ENCODE measurements at places on chromosomes 4 and X. TPM values are rescaled to one million over a fixed set of nuclear protein-coding genes. Genes with fewer than 3 reads are reported as not detected.

MGAT4D gene
- total RNA-seq = not detected

GRCh38 chrX:101360390-101360789, 11.8 kb upstream of the TIMM8A start:
- H3K4me1 ChIP-seq = no peaks in the 10 kb centered on the region
- DNase-seq = no peak
- no peak overlapping the region for H3K27ac ChIP-seq
- no peaks in the 10 kb centered on the region for H3K27me3 ChIP-seq

DNA sequence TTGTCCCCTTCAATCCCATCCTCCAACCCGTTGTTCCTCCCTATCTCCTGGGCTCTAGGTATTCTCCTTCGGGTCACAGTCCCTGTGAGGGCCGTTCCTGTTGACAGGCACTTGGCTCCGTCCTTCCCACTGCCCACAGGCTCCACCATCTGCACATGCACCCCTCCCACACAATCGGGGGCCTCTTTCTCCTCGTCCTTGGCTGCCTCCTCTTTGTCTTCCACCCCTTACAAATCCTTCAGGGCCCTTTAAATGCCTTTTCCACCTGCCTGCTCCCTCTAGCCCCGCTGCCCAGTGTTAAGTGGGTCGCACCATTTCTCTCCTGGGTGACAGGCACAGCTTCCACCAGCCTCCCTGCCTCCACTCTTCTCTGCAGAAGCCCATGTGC, 2.7 kb upstream of the AVPR2 start:
- H3K27ac ChIP-seq = no peak overlapping the region
- H3K4me3 ChIP-seq = no peak overlapping the region
- no peak for DNase-seq
- H3K36me3 ChIP-seq = no peaks in the 10 kb centered on the region

GYG2 gene
- 0.95 TPM for total RNA-seq

GRCh38 chr4:103720661-103721060, 876 bp upstream of the TACR3 start:
- peaks cover 17% of the 10 kb centered on the region for H3K27me3 ChIP-seq
- no peak overlapping the region for H3K27ac ChIP-seq

DNA sequence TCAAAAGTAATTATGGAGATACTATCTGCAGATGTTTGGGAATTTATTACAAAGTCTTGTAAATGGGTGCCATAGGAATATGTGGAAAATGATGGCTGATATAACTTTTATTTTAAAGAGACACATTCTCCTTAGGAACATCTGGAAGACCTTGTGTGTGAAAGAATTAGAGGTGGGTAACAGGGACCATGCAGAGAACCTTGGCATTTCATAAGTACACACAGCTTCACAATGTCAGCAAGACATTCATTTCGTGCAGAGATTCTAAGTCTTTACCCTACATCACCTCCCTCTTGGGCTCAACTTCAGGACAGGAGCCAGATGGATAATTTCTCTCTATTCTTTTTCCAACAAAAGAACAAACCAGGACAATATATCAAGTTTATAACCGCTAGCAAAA, 458.1 kb upstream of the INTU start:
- no peak overlapping the region for H3K27ac ChIP-seq
- H3K27me3 ChIP-seq = no peaks in the 10 kb centered on the region
- no peak for DNase-seq
- no peaks in the 10 kb centered on the region for H3K36me3 ChIP-seq
- H3K4me3 ChIP-seq = no peak overlapping the region

USP26 gene
- total RNA-seq = not detected

- H3K27ac ChIP-seq = no peak overlapping the region
- H3K36me3 ChIP-seq = no peaks in the 10 kb centered on the region
- DNase-seq = no peak
Measured at GRCh38 chr4:48345542-48345941, 4.2 kb downstream of the SLAIN2 start.

DNA sequence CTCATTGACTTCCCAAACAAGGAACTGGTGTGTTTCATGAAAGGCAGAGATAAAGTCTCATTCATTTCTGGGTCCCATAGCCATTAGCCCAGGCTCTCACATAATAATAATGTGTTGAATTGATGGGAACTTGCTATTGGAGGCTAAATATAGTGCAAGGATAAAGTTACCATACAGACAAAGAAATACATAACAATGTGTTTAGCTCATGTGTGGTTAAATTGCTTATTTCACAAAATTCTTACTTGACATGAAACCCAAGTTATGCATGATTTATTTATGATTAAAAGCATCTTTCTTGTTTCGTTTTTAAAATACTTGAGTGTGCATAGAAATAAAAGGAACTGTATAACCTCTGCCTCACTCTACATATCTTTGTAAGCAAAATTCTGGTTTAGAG, 37.3 kb upstream of the LPAR4 start:
- no peaks in the 10 kb centered on the region for H3K4me1 ChIP-seq
- no peaks in the 10 kb centered on the region for H3K36me3 ChIP-seq
- no peak for DNase-seq

DNA sequence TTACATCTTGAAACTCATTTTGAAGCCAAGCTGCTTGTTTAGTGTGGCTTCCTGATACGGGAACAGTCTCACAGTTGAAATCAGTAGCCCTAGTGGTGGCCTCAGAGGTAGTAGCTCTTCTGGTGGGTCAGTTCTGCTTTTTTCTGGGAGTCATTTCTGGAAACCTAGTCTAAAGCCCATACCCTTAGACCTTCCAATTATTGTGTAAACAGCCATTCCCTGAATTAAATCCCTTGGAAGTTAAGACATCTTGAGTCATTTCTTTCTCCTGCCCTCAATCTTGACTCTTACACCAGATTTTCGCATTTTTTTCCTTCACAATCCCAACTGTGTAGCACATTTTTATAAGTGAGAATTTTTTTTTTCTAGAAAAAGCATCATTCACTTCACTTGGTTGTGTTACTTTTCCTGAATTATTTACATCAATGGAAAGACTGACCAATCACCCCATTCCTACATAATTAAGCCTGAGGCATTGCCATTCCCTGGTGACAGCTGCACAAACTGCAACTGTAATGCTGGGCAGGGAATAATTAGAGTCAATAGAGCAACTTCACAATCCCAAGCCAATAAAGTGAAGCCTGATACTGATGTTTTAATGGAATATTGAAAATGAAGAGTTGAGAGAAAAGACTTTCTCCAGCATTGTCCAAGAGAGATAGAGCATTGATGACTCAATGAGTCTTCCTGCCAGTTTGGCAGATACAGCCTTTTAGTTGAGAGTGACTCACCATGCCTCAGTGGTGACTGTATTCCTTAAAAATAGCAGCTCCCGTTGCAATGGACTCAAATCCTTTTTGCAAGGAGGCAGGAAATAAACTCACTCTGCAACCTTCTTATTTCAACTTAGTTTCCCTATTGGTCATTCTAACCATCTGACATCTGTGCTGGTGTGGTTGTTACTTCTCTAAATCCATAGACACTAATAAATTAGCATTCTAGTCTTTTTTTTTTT, 13.0 kb upstream of the SEPSECS start:
- no peak overlapping the region for H3K4me3 ChIP-seq
- no peak for DNase-seq
- H3K4me1 ChIP-seq = peaks cover 12% of the 10 kb centered on the region

TLR6 gene
- 3.3 TPM for total RNA-seq

DNA sequence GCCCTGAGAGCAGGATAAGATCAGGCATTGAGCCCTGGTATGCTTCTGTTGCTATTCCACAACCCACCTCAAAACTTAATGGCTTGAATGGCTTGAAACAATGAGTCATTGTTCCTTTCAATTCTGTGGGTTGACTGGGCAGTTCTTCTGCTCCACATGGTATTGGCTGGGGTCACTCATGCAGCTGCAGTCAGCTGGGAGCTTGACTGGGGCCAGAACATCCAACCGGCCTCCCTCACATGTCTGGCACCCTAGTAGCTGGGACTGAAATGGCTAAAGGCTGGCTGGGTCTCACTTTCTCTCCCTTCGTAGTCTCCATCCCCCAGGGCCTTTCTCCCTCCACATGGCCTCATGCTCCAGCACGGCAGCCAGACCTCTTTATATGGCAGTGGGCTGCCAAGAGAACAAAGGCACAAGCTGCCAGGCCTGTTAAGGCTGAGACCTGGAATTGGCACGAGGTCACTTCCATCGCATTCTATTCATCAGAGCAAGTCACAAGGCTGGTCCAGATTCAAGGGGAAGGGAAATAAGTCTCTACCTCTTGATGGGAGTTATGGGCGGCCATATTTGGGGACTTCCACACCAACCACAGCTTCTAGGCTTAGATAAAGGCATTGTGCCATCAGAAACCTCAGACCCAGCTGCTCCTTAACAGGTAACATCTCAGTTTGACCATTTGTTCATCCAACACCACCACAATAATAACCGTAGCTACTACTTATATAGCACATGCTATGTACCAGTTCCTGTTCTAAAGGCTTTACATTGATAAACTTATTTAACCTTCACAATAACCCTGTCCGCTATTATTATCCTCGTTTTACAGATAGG, 159.7 kb upstream of the ATP6AP2 start:
- H3K4me1 ChIP-seq = peaks cover 10% of the 10 kb centered on the region
- no peaks in the 10 kb centered on the region for H3K27me3 ChIP-seq
- DNase-seq = no peak
- no peak overlapping the region for H3K27ac ChIP-seq

GRCh38 chrX:139823806-139824205, 109.0 kb downstream of the ATP11C start:
- no peaks in the 10 kb centered on the region for H3K4me1 ChIP-seq
- H3K27me3 ChIP-seq = no peaks in the 10 kb centered on the region
- H3K4me3 ChIP-seq = no peak overlapping the region
- H3K36me3 ChIP-seq = no peaks in the 10 kb centered on the region
- H3K27ac ChIP-seq = no peak overlapping the region

GRCh38 chr4:68724426-68724825, 54.0 kb upstream of the UGT2B15 start:
- no peaks in the 10 kb centered on the region for H3K27me3 ChIP-seq
- no peak overlapping the region for H3K27ac ChIP-seq
- H3K36me3 ChIP-seq = no peaks in the 10 kb centered on the region
- H3K4me3 ChIP-seq = no peak overlapping the region
- H3K4me1 ChIP-seq = no peaks in the 10 kb centered on the region

GRCh38 chr4:7817877-7818398, 121.7 kb downstream of the AFAP1 start:
- peaks cover 4% of the 10 kb centered on the region for H3K36me3 ChIP-seq
- H3K27ac ChIP-seq = no peak overlapping the region
- peaks cover 4% of the 10 kb centered on the region for H3K4me1 ChIP-seq
- no peak for DNase-seq
- H3K27me3 ChIP-seq = no peaks in the 10 kb centered on the region
- no peak overlapping the region for H3K4me3 ChIP-seq

TMEM144 gene
- 12.2 TPM for total RNA-seq

CENPU gene
- total RNA-seq = 4.8 TPM

DNA sequence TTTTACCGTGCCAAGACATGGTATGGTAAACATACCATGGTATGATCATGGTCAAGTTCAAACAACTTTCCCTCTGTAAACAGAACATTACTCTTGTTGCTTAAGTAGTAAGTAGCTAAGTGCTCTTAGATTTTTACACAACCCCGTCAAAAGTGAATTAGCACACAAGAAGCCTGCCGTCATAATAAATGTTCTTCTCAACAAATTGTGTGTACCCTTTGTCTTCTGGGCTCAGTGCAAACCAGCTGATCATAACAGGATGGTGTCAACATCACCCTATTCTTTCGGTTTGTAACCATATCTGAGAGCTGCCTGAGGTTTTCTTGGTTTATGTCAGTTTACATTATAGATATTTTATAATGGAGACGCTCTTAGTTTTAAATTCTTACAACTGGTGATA, 28.8 kb downstream of the MSL3 start:
- H3K27me3 ChIP-seq = no peaks in the 10 kb centered on the region
- no peaks in the 10 kb centered on the region for H3K36me3 ChIP-seq
- DNase-seq = no peak
- peak overlapping the region; percentile 35 for H3K4me3 ChIP-seq
- no peak overlapping the region for H3K27ac ChIP-seq
- no peaks in the 10 kb centered on the region for H3K4me1 ChIP-seq

DNA sequence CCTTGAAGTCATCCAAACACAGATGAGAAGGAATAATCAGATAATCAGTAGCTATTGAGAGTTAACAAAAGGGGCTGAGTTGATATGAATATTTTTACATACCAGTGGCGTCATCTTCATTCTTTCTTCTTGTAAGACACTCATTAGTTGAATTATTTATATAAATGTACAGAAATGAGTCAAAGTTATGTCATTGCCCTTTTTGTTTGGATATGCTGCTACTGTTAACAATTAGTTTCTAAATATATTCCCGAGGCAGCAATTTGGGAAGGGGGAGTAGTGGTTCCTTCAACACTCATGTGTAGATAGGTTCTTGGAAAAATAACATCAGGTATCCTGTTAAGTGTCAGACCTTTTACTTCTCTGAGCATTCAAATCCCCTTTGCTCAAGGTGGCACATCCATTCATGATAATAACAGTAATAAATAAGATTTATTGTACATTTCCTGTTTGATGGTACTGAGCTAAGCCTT, 436.6 kb downstream of the SPRY1 start:
- no peaks in the 10 kb centered on the region for H3K4me1 ChIP-seq
- H3K36me3 ChIP-seq = no peaks in the 10 kb centered on the region
- peak overlapping the region; percentile 64 for H3K27ac ChIP-seq
- no peaks in the 10 kb centered on the region for H3K27me3 ChIP-seq
- no peak overlapping the region for H3K4me3 ChIP-seq

UGT8 gene
- 3.9 TPM for total RNA-seq

DNA sequence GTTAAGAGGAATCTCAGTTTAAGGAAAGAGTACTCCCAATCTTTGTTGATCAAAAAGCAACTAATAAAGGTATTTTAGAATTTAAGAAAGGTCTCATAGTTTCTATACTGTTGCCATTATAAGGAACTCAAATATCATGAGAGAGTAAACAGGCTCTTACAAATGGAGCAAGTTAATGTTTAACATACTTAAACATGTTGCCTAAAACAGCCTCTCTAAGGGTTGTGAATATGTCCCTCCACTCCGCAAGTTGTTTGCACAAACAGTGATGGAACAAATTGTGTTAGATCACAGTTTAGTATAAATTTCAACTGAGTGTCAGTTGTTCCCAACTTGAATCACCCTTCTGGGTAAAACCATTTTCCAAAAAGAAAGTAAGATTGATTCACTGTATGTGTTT, 1678.3 kb downstream of the PCDH19 start:
- H3K27me3 ChIP-seq = no peaks in the 10 kb centered on the region
- no peak overlapping the region for H3K27ac ChIP-seq

All from esophagus squamous epithelium (tissue), 5 donors.